ENCODE measurements at places on chromosomes 6 and 20.

- no peak for DNase-seq
These were observed 229.8 kb downstream of the FRK start for GRCh38 chr6:115830895-115831294.

- DNase-seq = peak; percentile 34
These were observed 157.4 kb upstream of the LAMA2 start for GRCh38 chr6:128725271-128726233.

GRCh38 chr6:100719883-100720682 is 161.0 kb downstream of the ASCC3 start:
- no peak for DNase-seq

GRCh38 chr6:141139461-141139860 is 993.3 kb upstream of the GJE1 start:
- no peak for DNase-seq

GRCh38 chr20:47353239-47353691 is 3.2 kb downstream of the ZMYND8 start:
- DNase-seq = no peak

- no peak for DNase-seq
These were observed at the start of gene RAET1E for GRCh38 chr6:149897855-149898744. TSS of gene RAET1E (minus strand) at chr6:149898113. CDS start at chr6:149890901, 7,212 bp downstream.

DNA sequence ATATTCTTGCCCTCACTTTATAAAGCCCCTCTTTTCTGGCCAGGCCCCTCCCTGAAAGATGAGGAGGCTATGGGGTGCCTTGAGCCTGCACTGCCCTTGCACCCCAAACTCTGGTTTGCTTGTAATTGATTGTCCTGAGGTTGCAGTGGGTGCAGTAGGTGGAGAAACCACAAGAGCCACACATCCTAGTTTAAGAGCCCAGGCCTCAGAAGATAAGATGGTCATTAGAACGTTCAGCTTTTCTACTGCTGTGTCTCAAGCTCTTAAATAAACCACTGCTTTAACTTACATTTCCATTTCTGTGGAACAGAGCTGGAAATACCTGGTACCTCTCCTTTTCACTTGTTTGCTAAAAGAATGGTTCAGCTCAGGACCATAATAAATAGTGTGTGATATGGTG is 9.0 kb downstream of the MRAP2 start:
- DNase-seq = no peak

DNA sequence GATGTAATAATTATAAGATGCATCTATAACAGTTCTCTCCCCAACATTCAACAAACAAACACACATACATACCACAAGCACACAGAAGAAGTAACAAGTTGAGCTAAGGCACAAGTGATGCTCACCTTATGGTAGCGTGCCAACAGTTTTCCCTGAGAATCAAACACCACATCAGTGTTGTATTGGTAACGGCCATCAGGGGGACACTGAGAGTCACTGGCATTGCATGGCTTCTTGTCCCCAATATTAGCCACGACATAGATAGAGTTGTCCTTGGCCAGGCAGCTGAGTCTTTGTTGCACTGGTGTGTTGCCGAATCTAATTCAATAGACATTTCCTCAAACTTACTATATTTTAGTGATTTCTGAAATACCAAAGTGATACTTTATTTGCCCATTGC is 14.8 kb upstream of the VNN1 start:
- DNase-seq = no peak

DNA sequence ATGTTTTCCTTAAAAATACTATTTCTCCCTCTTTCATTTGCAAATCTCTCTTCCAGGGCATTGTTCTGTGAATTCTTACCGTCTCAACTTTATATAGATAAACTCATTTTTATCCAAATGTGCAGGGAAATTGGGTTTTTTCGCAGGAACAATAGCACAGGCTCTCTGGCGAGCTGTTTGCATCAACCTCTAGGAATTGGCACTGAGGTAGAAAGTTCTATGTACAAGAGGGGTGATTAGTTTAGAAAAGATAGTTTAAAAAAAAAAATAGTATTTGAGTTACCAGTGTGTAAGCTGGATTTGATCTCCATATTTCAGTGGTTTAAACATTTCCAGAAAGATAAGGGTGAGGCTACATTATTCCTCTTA is 129.7 kb upstream of the BTN3A2 start:
- no peak for DNase-seq

GRCh38 chr6:2971420-2972218 is at the start of gene SERPINB6:
TSS of gene SERPINB6 (minus strand) at chr6:2971567. CDS start at chr6:2959332, 12,235 bp downstream.
- peak; percentile 76 for DNase-seq

- no peak for DNase-seq
These were observed 16.2 kb upstream of the SSTR4 start for GRCh38 chr20:23018941-23019340.

DNA sequence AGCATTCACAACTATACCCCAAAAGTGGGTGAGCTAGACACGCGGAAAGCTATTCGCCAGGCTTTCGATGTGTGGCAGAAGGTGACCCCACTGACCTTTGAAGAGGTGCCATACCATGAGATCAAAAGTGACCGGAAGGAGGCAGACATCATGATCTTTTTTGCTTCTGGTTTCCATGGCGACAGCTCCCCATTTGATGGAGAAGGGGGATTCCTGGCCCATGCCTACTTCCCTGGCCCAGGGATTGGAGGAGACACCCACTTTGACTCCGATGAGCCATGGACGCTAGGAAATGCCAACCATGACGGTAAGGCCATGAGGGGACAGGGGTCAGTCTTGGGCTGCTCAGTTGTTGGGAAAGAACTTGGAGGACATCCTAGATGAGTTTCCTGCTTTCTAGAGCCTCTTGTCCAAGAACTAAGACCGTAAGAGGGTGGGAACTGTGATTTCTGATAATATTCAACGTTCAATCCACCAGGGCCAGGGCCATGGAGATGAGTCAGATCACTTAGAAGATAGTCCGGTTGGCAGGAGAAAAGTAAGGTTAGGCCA is 23.4 kb downstream of the MMP24OS start:
- no peak for DNase-seq

GRCh38 chr6:3284436-3284876 is 25.7 kb downstream of the PSMG4 start:
- DNase-seq = peak; percentile 69

DNA sequence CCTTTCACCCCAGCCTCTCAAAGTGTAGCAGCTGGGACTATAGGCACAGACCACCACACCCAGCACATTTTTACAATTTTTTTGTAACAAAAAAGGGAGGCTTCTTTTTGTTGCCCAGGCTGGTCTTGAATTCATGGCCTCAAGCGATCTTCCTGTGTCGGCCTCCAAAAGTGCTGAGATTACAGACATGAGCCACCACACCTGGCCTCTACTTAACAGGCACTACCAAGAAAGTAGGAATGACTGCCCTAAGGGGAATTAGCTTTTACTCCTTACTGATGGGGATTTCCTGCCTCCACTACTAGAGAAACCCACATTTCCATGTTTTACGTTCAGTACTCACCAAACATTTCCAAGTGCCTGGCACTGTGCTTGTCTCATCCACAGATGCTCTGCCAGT is 109.6 kb downstream of the CARMIL1 start:
- DNase-seq = no peak

- no peak for DNase-seq
These were observed 14.4 kb downstream of the PTPRA start for GRCh38 chr20:2887715-2888114.

DNA sequence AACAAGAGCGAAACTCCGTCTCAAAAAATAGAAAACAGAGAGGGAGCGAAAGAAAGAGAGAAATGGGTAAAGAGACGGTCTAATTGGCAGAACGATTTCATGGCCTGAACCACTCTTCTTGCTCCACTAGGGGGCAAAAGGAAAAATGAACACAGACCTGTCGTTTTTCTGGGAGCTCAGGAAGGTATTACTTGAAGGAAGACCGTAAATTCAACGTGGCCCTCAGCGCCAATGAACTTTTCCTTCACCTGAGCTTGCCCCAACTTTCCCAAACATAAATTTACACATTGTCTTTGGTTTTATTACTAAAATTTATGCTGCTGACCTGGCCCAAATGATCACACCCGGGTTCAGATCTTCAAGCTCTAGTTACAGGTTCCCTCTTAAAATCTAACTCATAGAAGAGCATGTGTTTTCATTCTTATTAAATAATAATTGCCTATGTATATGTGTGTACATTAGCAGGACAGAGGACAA is 67.3 kb downstream of the ATP9A start:
- peak; percentile 61 for DNase-seq

- DNase-seq = peak; percentile 76
These were observed 91.9 kb upstream of the EYA2 start for GRCh38 chr20:46802722-46803121.

Data from D341Med (cell line).